ENCODE measurements at places on chromosomes 2 and 18.

DNA sequence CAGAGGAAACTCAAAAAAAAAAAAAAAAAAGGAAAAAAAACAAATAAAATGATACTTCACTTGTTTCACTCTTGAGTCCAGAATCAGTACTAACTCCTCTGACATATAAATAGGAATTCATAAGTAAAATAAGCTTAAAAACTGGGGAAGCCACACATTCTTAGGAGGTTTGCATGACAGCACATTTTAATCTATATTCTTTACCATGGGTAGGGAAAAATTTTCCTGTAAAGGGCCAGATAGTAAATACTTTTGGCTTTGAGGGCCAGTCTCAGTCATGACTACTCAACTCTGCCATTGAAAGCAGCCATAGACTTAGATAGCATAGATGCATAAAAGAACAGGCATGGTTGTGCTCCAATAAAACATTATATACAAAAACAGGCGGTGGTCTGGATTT lies 145.2 kb downstream of the BCL11A start:
- no peak for DNase-seq

GRCh38 chr2:11811036-11811654 lies 64.7 kb downstream of the LPIN1 start:
- DNase-seq: no peak

DNA sequence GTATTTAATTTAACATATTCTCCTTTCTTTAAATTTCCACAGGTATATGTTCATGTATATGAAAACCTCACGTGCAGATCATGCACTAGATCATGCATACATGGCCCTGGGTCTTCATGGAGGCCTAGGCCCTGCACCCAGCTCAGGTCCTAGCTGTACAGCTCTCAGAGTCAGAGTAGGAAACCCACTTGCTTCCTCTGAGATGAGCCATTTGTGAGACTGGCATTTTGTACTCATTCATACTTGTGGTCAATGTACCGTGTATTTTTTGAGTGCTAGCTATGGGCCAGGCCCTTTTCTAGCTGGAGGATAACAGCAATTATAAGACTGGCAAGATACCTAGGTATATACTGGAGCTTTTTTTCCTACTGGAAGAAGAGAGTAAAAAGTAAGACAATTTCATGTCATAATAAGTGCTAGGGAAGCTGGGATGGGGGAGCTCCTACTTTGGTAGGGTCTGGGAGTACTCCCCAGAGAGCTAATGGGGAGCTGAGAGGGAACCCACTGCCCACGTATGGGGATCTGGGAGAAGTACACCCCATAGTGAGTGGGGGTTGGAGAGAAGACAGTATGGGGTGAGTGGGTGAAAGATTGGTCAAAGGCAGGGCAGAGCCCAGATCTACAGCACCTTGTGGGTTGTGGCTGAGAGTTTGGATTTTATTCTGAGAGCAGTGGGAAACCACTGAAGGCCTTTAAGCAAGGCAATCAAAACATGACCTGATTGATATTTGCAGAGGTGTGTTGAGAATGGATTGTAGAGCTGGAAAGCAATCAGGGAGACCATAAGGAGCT lies 72.0 kb downstream of the POLE4 start:
- no peak for DNase-seq

DNA sequence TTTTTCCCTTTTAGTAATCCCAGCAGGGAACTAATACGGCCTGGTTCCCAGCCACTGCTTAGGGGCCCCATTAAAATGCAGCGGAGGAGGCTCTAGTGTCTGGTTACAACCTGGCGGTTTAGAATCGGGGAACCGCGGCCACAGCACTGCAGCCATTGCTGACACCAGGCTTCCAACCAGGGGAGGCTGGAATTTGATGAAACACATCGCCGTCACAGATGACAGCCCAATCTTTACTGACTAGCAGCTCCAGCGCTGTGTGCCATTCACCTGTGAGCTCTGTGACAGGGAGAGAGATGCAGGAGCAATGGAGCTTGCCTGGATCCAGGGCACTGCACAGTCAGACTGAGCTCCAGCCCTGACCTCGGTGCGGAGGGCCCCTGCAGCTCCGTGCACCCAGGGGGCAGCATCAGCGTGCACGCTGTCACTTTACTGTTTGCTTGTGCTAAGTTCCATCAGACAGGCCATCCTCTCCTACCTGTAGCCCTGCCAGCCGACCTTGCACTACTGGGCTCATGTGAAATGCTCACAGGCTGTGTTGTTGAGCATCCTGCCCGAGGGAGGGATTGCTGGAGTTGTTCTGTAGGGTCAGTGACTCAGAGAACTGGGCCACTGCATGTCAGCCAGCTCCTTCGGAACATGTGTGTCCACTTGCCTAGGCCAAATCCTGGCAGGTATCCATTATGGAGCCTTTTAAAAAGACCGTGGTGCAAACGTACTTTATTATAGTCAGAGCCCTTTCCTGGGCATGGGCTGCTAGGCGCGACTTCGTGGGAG lies 203.5 kb downstream of the SEPTIN10 start:
- DNase-seq: peak; percentile 75

GRCh38 chr2:179261151-179261825 lies 3.3 kb downstream of the SESTD1 start:
- DNase-seq: no peak

GRCh38 chr2:160924936-160925353 lies 235.3 kb upstream of the TANK start:
- DNase-seq: no peak

GRCh38 chr2:96486696-96487095 lies 18.5 kb downstream of the NEURL3 start:
- no peak for DNase-seq

DNA sequence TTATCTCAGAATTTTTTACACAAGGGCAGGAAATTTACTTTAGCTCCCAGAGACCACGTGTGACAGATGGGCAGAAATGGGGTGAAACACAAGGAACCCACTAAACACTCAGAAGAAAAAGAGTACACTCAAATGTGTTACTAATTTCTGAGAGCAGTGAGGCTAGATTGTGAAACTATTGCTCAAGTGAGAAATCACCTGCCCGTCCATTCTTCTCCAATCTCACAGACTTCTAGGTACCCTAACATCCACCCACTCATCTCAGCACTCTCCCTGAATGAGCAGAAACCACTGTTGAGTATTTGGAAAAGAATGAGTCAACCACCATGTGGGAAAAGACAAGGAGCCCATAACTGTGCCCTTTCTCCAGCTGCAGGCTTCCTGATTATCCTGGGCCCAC lies 293.0 kb upstream of the CDH2 start:
- DNase-seq: no peak

DNA sequence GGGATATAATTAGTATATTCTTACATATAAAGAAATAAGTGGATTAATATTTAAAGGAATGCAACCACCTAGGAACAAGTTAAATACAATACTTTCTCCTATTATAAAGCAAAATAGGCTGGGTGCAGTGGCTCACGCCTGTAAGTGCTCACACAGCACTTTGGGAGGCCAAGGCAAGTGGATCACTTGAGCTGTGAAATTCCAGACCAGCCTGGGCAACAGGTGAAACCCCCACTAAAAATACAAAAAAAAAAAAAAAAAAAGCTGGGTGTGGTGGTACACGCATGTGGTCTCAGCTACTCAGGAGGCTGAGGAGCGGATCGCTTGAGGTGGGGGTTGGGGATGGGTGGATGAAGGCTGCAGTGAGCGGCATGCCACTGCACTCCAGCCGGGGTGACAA lies 286.2 kb upstream of the EPC2 start:
- DNase-seq: no peak

DNA sequence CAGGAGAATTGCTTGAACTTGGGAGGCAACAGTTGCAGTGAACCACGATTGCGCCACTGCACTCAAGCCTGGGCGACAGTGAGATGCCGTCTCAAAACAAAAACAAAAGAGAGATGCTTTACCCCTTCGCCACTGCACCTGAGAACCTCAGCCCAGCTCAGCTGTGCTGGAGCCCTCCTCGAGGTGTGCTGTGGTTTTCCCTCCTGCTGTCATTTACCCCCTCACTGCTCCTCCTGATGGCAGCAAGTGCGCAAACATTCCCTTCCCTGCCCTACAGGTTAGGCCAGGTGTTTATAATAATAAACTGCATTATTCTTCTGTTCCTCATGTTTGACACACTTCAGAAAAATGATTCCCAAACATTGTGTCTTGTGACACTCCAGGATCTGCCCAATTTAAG lies 8.4 kb downstream of the FBXO36 start:
- no peak for DNase-seq

GRCh38 chr2:218429911-218430692 lies 11.2 kb downstream of the VIL1 start:
- no peak for DNase-seq

DNA sequence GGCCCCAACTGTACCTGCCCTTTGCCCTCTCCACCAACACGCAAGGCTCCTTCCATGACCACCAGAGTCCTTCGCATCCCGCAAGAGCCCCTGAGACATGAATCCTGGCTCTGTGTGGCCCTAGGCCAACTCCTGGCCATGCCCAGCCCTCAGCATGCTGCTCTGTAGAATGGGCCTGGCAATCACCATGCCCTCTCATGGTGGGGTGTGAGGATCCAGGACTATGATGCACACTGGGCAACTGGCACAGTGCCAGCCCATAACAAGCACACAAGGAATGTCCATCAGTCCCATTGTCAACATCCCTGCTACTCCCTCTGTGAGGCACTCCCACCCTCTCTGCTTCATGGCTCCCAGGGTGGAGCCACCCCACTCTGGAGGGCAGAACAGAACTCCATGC lies 44.7 kb downstream of the FER1L5 start:
- no peak for DNase-seq

- no peak for DNase-seq
Measured at GRCh38 chr2:193103064-193103463, 908.3 kb upstream of the TMEFF2 start.

GRCh38 chr2:207341112-207341750 lies 175.5 kb upstream of the KLF7 start:
- DNase-seq: no peak

DNA sequence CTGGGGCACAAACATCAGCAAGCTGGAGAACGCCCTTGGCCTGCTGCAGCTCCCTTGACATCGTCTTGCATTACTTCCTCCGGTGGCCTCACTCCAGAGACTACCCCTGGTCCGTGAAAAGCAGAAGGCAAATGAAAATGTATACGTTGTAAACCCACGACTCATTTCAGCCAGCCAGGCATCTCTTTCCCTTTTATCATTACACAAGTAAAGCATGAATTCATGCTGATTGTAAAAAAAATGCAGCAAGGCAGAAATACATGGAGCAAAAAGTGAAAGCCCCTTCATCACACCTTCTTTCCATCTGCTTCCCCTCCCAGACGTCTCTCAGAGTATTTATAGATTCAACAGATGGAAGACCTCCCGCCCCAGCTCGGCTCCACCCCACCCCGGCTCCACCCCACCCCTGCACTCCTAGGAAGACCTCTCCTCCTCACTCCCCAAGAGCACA lies 41.6 kb upstream of the RALBP1 start:
- no peak for DNase-seq

DNA sequence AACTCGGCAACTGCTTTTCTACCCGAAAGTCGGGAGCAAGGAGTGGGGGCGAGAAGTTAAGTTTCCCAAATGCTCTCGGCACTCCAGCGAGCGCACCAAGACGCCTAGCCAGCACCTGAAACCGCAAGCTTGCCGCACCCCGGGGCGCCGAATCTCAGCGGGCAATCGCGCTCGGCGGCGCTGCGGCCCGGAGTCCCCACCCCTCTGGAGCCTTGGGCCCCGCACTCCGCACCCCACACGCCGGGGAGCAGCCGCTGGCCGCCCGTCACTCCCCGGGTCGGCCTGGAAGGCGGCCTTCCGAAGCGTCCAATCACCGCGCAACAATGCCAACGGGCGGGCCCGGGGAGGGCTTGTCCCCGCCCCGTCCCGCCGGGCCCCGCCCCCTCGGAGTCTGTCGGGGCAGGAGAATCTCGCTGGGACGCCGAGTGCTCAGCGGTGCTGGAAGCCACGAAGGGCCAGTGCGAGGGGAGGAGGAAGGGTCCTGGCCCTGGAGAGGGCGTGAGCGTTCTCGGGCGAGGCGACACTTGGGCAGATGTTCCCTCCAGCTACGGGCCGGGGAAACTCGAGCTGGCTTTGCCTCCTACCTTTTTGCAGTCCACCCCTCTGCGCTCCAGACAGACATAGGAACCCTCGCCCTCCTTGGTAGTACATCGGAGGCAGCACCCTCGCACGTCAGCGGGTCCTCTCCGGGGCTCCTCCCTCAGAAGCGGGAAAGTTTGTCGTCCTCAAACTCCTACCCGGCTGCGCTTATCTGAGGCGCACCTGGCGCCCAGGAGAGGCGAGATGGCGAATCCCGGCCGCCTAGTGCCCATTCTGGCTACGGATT lies 1.1 kb upstream of the ZBTB7C start:
- DNase-seq: peak; percentile 80

GRCh38 chr2:197920592-197921201 lies 116.3 kb downstream of the PLCL1 start:
- DNase-seq: no peak

DNA sequence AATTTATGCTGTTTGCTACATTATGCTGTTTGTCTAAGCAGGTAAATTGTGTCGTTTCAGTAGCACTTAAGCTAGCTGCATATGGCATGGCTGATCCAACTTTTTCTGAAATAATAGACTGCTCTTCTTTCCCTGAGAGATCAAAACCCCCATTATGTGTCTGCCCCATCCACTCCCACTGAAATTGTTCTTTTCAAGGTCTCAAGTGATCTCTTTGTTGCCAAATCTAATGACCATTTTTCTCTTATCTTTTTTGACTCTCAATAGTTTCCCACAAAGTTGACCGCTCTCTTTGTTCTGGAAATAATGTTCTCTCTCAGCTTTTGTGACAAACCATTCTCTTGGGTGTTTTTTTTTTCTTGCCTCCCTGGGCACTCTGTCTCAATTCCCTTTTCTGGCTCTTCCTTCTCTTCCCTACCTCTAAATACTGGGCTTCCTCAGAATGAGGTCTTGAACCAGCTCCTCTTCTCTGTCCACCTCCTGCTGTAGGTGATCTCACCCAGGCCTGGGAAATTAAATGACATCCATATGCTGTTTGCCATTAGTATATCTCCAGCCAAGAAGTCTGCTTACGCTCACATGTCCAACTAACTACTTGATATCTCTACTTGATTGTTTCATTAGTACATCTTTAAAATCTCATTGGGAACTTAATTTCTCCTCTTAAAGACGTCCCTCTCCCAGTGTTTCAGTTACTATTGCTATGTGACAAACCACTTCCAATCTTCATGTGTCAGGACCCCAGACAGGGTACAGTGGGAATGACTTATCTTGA lies 107.3 kb upstream of the TLK1 start:
- no peak for DNase-seq

GRCh38 chr2:174001107-174001506 lies 35.9 kb upstream of the SP3 start:
- DNase-seq: no peak

DNA sequence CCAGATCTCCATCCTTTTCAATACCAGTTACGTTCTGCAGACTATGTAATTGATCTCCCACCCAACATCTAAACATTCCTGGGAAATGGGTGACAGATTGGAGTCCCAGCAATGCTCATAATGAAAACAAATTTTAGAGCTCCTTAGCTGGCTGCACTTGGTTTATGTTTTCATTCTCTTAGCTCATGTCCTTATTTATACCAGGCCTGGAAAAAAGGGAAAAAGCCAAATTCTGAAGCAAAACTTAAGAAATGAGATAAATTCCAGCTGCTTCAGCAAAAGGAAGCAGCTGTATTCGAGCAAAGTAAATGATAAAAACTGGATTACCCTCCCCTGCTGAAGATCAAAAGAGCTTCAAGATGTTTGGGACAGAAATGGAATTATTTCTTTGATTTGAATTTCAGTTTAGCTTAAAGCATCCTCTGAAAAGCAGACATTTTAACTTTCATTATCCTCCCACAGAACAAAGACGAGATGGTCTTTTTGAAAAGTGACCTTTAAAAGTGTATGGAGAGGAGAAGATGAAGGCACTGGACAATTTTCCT lies 196.5 kb upstream of the THUMPD2 start:
- no peak for DNase-seq

- no peak for DNase-seq
Measured at GRCh38 chr2:206088248-206088647, 2.3 kb upstream of the INO80D start.

- no peak for DNase-seq
Measured at GRCh38 chr2:9434489-9434888, 11.0 kb downstream of the CPSF3 start.

Measured in right renal cortex interstitium (tissue), 3 donors.